GM12892 (cell line): ENCODE measurements at places on chromosomes 6 and 20.

DNA sequence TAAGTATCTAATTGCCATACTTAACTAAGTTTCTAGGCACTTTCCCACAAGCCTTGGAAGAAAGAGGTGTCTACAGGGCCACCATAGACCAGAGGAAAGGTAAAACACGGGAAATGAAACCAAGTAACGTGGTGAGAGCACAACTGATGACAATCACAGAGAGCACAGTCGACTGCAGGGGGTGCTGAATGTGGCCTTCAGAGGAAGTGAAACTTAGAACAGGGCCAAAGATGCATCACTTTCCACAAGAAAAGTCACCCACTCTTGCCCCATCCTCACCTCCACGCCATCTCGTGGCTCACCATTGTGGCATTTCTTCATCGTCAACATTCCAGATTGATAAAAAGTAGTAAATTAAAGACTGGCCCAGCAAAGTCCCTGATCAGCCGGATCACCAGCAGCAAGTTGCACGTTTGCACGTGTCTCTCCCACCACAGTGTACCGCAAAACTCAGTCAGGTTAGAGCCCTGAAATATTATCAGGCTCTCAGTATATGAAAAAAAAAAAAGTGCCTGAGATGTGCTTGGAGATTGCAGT lies 31.4 kb downstream of the HIVEP2 start:
- peak; percentile 29 for DNase-seq

DNA sequence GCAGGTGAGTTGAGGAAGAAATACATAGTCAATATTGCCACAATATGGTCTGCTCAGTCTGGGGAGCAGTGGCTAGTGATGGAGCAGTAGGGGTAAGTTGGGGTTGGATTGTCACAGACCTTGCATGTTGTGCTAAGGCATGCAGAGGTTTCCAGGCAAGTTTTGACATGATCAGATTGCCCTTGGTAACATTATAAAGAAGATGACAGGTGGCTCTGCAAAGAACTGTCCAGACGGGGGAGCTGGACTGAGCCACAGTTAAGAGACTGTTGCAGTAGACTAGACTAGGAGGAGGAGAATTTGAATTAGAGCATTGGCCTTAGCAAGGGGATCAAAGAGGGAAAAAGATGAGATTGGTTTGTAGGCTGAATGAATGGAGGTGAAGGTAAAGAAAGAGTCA lies 23.4 kb downstream of the ATRN start:
- no peak for DNase-seq

DNA sequence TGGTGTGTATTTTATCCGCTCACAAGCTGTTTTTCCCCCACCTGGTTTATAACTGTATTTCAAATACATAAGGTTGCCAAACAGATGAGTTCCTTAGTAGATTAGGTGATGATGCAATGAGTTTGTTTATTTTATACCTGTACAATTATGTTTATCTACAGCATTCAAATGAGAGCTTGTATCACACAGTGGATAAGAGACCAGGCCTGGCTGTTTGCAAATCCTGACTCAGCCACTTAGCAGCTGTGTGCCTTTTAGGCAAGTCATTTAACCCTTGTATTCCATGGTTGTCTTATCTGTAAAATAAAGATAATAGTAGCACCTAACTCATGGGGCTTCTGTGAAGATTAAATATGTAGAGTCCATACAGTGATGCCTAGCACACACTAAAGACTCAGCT lies 143.7 kb downstream of the MOXD1 start:
- DNase-seq: no peak

DNA sequence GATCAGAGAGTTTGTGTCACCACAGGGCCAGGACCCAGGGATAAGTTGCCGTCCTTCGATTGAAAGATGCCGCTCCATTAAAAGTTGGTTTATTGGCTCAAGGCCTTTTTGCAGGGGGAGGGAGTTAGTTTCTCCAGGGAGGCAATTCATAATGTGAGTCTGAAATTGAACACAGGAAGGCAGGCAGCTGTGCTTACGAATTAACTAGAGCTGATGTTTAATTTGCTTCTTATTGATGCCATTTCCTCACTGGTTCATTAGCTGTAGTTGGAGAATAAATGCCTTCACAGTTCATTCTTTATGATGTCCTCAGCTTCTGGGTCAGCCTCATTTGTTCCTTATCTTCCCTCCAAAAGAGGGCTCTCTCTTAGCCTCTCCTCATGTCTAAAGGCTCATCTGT lies 113.2 kb upstream of the PTPRT start:
- DNase-seq: no peak

- no peak for DNase-seq
Observed at GRCh38 chr6:40074306-40075055, 140.2 kb upstream of the MOCS1 start.

DNA sequence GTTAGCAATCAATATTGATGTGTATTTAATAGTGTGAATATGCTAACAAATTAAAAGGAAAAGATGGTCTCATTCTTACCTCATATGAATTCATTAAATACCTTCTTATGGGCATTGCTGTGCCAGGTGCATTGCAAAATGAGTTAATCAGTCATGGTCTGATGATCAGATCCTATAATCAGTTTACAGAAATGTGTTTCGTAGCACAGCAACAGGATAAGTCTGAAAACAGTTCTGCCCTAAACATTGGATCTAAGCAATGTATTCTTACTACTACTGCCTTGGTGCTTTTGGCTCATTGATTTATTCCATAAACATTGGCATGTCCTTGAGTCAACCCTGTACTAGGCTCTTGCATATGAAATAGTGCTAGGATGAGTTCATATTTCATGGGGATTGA lies 417.0 kb upstream of the JAG1 start:
- no peak for DNase-seq

DNA sequence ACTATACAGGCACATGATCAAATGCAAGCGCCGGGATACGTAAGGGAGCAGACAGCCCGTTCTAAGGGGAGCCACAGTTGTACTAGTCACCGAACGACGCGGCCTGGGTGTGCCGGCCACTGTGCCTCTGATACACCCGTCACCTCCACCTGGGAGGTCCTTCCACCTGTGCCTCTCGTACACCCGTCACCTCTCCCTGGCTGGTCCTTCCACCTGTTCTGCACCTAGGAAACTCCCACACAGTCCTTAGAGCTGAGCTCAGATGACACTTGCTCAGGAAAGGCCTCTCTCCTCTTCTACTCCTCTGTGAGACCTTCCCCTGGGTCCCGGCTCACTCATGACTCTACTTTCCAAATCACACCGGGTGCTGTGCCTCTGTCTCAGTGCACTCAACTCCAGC lies 245.0 kb downstream of the TTLL2 start:
- no peak for DNase-seq

- no peak for DNase-seq
Observed at GRCh38 chr20:25486377-25486776, 78.9 kb downstream of the GINS1 start.

- DNase-seq: no peak
Observed at GRCh38 chr6:125200941-125201340, 47.4 kb downstream of the TPD52L1 start.

- DNase-seq: peak; percentile 21
Observed at GRCh38 chr6:134235937-134236751, 81.8 kb downstream of the SGK1 start.

GRCh38 chr20:14295238-14295637 lies 42.2 kb downstream of the FLRT3 start:
- DNase-seq: no peak

GRCh38 chr6:7902221-7902620 lies 8.4 kb downstream of the TXNDC5 start:
- no peak for DNase-seq

GRCh38 chr20:23179766-23180403 lies 93.8 kb upstream of the CD93 start:
- no peak for DNase-seq

- no peak for DNase-seq
Observed at GRCh38 chr6:2426561-2427340, 181.3 kb upstream of the GMDS start.

GRCh38 chr20:20360464-20360863 lies 7.4 kb upstream of the INSM1 start:
- peak; percentile 41 for DNase-seq

DNA sequence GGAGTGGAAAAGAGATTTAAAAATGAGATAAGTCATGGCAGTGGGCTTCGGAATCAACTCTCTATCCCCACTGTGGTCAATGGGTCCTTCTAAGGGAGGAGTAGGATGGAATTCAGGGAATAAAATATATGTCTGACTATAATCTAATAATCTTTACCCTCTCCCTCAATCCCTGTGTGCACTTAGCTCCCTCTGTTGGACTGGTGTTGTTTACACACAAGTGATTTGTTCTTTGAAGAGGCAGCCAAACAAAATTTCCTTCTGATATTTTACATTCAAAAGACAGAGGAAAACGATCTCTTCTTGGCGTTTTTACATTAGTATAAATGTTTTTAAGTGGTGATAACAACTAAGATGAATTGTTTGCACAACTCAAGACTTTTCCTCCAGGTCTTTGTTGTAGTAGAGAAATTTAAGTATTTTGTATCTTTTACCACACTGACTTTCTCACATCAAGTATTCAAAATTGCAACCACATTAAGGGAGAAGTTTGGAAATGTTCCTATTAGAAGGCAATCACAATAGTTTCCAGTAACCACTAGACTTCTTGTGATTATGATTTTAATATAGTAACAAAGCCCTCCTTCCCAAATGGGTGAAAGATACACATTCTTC lies 317.8 kb downstream of the CENPW start:
- no peak for DNase-seq

GRCh38 chr20:44288252-44288651 lies 22.8 kb downstream of the FITM2 start:
- DNase-seq: no peak

DNA sequence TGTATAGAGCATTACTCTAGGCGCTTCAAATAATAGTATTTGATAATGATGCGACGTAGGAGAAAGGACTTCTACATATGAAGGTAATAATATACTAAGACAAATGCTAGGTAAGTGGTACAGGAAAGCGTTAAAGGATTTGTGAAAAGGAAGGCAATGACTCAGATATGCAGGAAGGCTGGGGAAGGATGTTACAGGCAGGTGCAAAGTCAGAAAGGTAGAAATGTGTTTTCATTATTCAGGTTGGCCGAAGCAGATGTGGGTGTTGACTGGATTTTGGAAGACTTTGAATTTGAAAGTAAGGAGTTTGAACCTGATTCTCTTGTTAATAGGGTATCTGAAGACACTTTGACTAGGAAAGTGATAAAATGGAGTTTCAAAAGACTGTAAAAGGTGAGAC lies 51.0 kb downstream of the STK4 start:
- no peak for DNase-seq

- DNase-seq: no peak
Observed at GRCh38 chr20:22159276-22159675, 425.1 kb downstream of the FOXA2 start.

DNA sequence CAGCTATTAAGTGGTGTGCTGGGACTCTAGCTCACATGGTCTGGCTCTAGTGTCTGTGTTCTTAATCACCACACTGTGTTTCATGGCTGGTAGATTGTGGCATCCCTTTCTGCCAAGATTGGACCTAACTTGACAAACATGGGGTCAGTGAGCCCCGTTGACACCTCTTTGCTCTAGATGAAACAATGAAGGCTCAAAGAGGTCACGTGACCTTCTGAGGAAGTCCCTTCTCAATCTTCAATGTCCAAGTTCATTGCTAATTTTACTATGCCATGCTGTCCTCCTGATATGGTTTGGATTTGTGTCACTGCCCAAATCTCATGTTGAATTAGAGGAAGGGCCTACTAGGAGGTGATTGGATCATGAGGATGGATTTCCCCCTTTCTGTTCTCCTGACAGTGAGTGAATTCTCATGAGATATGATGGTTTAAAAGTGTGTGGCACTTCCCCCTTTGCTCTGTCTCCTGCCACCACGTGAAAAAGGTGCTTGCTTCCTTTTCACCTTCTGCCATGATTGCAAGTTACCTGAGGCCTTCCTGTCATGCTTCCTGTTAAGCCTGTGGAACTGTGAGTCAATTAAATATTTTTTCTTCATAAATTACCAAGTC lies 177.8 kb upstream of the MYLIP start:
- no peak for DNase-seq

DNA sequence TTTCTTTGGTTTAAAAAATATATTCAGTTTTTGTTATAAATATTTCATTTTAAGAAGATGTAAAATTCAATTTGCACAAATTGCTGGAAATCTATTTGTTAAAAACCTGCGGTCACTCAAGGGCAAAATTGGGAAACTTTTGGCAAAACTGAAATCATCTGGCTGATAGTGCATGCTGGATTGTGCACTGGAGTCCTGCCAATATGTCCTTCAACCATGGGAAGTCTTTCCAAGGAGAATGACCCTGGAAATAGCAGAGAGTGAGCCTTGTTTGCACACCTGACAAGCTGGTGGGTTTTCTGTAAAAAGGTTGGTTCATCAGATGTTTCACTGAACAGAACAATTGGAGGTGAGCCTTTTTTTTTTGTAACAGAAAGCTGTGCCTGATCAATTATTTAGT lies 413.5 kb downstream of the BTBD3 start:
- no peak for DNase-seq

- no peak for DNase-seq
Observed at GRCh38 chr6:1871724-1872315, 262.1 kb downstream of the FOXC1 start.

DNA sequence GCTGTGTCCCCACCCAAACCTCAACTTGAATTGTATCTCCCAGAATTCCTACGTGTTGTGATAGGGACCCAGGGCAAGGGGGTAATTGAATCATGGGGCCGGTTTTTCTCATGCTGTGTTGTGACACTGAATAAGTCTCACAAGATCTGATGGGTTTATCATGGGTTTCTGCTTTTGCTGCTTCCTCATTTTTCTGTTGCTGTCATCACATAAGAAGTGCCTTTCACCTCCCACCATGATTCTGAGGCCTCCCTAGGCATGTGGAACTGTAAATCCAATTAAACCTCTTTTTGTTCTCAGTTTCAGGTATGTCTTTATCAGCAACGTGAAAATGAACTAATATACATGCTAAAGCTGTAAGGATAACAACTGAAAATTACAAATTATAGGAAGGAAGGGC lies 88.3 kb downstream of the CDYL start:
- no peak for DNase-seq

GRCh38 chr6:17506531-17506930 lies 93.6 kb upstream of the FAM8A1 start:
- no peak for DNase-seq

GRCh38 chr6:45545416-45545815 lies 167.7 kb upstream of the SUPT3H start:
- no peak for DNase-seq

DNA sequence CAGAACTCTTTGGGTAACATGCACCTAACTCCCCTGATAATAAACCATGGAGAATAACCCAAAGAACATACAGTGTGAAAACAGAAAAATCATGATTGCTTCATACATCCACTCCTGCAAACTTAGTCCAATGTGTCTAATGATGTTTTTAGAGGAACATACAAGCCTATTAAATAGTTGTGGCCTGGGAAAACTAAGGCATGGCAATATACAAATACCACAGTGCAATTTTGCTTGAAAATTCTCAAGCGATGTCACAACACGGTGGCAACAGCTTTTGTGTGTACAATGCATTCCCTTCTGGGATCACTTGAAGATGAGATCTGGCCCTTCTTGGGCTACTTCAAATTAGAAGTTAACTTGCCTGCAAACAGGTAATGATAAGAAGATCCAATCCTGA lies 16.7 kb downstream of the MAP3K5 start:
- DNase-seq: no peak

GRCh38 chr6:126110512-126111270 lies 124.4 kb downstream of the TRMT11 start:
- DNase-seq: no peak

- no peak for DNase-seq
Observed at GRCh38 chr6:3340358-3340802, 81.6 kb downstream of the PSMG4 start.
